ENCODE measurements at places on chromosomes 6 and 20. TPM values are rescaled to one million over a fixed set of nuclear protein-coding genes. Genes with fewer than 3 reads are reported as not detected.

GRCh38 chr20:44211177-44212039 is 837 bp upstream of the OSER1 start:
- peak; percentile 26 for DNase-seq

GRCh38 chr6:27478141-27478705 is 5.3 kb upstream of the ZNF184 start:
- no peak for DNase-seq

GRCh38 chr20:21179757-21180156 is 53.9 kb downstream of the KIZ start:
- DNase-seq: no peak

GRCh38 chr6:144314003-144314485 is 28.9 kb downstream of the UTRN start:
- no peak for DNase-seq

The CHRNA4 gene
- not detected for total RNA-seq

- no peak for DNase-seq
Observed at GRCh38 chr6:169811521-169812256, 60.3 kb downstream of the ERMARD start.

DNA sequence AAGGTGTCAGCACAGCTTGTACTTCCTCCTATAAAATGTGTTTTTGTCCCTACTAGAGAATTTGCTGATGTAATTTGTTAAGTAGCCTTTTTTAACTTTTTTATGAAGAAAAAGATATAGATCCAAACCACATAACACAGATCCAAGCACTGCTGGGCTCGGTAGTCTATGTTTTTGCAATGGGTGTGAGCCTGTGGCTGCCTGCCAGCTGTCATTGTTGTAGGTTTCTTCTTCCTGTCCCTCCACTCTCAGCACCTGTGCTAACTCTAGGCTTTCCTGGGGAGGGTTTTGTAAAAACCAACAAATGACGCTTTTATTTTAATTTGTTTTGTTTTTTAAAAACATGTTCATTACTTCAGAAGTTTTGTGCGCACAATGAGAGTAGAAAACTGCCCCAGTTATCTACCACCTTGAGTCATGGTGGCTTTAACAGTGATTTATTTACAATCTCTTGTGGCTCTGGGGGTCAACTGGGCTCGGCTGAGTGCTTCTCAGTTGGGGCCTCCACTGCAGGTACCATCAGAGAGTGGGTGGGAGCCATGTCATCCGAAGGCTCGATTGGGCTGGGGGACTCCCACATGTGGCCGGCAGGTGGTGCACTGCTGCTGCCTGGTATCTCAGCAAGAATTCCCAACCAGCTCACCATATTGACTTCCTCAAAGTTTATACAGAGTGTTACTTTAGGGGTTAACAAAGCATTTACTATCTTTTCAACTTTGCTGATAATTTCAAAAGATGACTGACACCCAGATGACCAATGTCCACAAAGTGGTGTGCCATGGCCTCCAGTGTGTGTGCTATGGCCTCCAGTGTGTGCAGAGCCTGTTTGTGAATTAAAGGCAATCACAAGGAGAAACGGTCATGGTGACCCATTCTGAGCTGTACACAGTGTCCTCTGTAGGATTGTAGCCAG is 3.0 kb upstream of the CCR6 start:
- DNase-seq: no peak

GRCh38 chr6:89081129-89081422 is 525 bp downstream of the PNRC1 start:
- no peak for DNase-seq

- DNase-seq: no peak
Observed at GRCh38 chr20:35699957-35700624, 886 bp downstream of the ROMO1 start.

The AGER gene
- 1.4 TPM for total RNA-seq

DNA sequence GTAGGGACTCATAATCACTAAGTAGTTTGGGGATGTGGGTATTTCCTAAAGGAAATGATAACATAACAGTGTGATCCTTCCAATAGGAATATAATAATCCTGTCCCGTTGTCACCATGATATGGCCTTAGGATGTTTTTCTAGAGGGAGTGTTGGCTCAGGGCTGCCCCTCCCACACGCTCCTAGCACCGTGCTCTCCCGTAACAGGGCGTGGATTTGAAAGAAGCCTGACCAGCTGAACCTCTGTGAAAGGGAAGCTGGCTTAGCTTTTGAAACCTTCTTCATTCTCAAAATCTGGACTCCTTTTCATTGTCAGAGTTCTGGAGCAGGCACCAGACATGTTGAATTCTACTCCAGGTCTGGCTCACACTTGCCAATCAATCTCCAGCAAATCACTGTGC is 103.4 kb upstream of the SASH1 start:
- DNase-seq: no peak

DNA sequence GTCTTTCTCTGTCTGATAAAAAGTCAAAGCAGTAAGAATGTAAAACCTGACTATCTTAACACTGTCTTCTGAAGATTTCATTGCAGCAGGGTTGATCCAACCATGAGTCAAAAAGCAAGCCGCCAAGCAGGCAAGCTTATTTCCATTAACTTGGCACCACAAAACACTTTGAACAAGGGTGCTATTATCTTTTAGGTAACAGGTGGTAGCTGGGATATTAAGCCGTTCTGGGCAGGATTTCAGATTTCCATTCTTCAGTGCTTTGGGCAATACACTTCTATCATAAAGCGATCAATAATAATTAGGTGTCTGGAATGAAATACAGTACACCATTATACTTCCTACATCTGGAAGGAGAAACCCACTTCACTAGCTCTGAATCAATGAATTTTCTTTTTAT is 181.9 kb downstream of the TBC1D7 start:
- DNase-seq: no peak

GRCh38 chr6:467671-468082 is 76.1 kb downstream of the IRF4 start:
- no peak for DNase-seq

GRCh38 chr6:41497994-41498393 is 48.2 kb upstream of the FOXP4 start:
- DNase-seq: no peak

GRCh38 chr20:61203320-61203719 is 48.7 kb upstream of the CDH4 start:
- DNase-seq: no peak

The MAK gene
- 1.7 TPM for total RNA-seq

The PTPRT gene
- total RNA-seq: 0.37 TPM

- DNase-seq: no peak
Observed at GRCh38 chr20:54065601-54066038, 4.8 kb downstream of the BCAS1 start.

GRCh38 chr6:123873974-123874373 is 70.3 kb downstream of the NKAIN2 start:
- no peak for DNase-seq

The KCNK17 gene
- 0.87 TPM for total RNA-seq

The ABHD16B gene
- not detected for total RNA-seq

The KCNK5 gene
- 5.7 TPM for total RNA-seq

DNA sequence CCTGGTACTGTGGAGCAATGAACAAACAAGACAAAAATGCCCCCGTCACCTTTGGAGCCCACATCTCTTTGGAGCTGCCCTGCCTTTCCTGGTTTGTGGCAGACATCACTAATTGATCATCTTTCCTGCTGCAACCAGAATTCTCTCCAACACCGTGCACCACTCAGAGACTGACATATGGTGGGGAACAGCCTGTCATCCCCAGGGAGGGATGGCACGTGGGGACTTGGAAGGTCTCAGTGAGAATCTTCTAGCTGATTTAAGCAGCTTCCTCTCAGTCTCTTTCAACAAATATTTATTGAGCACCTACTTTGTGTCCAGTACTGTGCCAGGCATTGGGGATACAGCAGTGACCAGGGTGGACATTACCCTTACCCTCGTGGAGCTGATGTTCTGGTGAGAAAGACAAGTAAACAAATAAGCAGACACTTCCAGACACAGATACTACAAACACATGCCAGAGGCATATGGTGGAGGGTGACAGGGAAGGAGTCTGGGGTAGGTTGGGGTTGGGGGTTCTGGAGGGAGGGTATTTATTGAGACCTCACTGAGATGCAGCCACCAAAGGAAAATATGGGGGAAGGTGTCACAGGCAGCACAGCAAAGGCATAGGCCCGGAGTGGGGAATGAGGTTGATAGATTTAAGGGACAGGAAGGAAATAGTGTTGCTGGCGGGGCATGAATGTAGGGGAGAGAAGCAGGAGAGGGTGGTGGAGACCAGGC is 82.3 kb downstream of the CEBPB start:
- DNase-seq: no peak

DNA sequence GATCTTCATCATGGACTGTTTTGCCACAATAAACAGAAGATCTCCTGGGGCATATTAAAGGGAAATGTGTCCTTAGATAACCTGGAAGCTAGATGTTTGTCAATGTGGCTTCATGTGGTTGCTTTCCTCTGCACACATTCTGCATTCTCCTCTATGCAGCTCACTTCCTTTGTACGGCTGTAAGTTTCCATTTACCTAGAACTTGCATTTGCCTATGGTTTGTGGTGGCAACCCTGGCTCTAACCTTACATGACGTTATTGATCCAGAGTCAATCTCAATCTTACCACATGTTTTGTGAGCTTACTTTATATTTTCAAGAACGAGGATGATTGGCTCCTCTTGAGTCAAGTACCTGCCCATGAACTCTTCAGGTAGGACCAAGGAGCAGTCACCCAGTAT is 863.1 kb downstream of the MAFB start:
- no peak for DNase-seq

The RBM24 gene
- total RNA-seq: 27.6 TPM

- no peak for DNase-seq
Observed at GRCh38 chr6:12993283-12993898, 276.8 kb downstream of the PHACTR1 start.

DNA sequence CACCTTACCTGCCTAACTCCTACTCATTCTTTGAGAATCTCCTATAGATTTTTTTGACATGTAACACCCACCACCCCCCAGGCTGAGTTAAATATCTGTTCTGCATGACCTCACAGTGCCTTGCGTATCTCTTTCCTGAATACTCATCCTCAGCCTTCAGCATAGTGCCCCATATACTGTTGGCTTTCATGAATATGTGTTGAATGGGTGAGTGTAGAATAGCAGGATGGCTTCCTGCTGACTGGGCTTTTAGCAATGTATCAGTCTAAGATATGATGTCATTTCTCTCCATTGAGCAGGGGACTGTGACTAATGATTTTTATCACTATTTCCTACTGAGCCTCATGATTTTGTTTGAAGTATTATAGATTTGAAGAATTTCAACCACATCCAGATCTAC is 361.6 kb upstream of the MARCKS start:
- no peak for DNase-seq

DNA sequence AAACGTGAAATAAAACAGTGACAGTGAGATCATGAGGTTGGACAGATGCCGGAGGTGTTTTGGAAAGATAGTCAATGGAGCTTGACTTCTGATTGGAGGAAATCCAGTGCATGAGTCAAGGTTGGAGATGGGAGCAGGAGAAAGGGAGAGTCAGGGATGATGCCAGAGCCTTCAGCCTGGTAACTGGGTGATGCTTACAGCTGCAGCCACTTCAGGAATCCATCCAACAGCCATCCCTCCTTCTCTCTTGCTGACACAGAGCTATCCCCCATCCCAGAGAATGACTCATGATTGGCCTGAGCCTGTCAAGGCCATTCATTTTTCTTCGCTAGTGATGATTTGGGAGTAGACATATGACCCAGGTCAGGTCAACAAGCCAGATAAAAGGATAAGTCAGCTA is 112.8 kb downstream of the SAMD5 start:
- no peak for DNase-seq

The PKIB gene
- 153 TPM for total RNA-seq

The PROCR gene
- total RNA-seq: 4.6 TPM

The SNAI1 gene
- 4.0 TPM for total RNA-seq

GRCh38 chr6:90035047-90035723 is 140.9 kb downstream of the GJA10 start:
- DNase-seq: no peak

DNA sequence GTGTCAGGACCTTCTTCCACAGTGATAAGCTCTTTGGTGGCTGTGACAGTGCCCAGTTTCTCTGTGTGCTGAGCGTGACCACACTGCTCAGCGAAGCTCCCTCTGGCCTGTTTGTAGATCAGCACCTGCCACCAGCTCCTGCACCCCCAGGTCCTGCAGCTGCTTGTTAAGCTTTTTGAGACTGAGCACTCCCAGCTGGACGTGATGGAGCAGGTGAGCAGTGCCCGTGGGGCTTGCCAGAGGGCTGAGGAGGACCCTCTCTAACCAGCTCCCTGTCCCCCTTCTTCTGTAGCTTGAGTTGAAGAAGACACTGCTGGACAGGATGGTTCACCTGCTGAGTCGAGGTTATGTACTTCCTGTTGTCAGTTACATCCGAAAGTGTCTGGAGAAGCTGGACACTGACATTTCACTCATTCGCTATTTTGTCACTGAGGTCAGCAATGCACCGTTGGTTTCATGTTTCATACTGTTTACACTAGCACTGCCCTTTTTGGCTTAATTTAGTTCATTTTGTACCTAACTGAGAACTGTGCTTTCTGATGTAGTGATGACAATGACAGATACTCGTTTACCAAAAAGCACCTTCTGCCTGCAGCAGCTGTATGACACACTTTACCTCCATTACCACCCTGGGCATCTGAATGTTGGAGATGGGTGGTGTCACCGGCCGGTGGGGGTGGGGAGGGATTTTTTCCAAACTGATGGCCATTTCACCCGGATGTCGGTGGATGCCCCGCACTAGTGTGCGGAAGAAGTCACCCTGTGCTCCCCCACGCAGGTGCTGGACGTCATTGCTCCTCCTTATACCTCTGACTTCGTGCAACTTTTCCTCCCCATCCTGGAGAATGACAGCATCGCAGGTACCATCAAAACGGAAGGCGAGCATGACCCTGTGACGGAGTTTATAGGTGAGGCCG is 12.5 kb downstream of the NELFCD start:
- DNase-seq: no peak

- DNase-seq: no peak
Observed at GRCh38 chr6:141618180-141618581, 514.5 kb upstream of the GJE1 start.

- DNase-seq: no peak
Observed at GRCh38 chr6:73377225-73377624, 7.5 kb upstream of the OOEP start.

The C6orf141 gene
- total RNA-seq: 97.2 TPM

The ADGB gene
- not detected for total RNA-seq

The SLC17A1 gene
- total RNA-seq: not detected

The FERMT1 gene
- 1.3 TPM for total RNA-seq
